AG04449 (cell line): ENCODE measurements at places on chromosomes 6 and 20.

GRCh38 chr6:87092435-87092834 lies 2.5 kb downstream of the CGA start:
- DNase-seq = no peak

DNA sequence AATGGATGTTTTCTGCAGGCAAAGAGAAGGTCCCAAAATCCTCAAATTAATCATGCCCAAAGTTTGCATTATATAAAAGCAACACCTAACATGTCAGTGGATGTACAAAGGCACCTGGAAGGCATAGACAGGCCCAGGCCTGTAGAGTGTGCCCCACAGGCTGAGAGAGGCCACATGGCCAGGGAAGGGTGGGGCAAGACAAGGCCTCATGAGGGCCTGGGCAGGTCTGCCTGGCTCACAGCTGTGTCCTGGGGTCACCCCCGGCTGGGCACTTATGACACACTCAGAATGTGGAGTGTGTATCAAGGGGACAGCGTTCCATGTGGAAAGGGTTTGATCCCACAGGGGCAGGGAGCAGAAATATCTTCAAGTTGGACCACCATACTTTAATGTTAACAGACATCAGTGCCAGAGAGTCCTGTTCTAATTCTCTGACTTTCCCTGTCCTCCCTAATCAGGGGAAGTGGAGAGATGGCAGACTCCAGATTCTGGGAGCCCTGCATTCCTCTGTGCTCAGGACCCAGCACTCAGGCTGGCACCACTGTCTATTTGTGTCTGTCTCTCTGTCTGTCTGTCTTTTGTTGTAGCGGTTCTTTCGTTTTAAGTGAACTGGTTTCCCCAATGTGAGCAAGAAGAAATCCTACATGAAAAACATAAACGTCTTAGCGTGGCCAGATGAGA lies 178.3 kb upstream of the FOXA2 start:
- no peak for DNase-seq

DNA sequence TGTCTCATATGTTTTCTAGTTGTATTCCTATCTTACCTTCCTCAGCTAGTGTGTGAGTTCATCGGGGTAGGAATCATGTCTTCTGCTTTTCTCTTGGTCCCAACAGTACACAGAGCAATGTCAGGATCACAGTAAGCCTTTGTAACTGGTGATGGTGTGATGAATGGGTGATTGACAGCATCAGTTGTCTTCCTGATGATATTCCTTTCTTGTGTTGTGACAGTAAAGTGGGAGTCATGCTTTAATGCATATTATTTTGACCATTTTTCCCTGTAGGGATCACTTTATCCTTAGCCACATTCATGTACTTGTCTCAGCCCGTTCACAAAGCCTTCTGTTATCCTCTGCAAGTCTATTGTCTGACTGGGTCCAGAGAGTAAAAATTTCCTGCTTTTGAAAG lies 501.7 kb downstream of the UTRN start:
- no peak for DNase-seq

GRCh38 chr20:63966172-63966943 lies 3.4 kb downstream of the ZNF512B start:
- DNase-seq = no peak

DNA sequence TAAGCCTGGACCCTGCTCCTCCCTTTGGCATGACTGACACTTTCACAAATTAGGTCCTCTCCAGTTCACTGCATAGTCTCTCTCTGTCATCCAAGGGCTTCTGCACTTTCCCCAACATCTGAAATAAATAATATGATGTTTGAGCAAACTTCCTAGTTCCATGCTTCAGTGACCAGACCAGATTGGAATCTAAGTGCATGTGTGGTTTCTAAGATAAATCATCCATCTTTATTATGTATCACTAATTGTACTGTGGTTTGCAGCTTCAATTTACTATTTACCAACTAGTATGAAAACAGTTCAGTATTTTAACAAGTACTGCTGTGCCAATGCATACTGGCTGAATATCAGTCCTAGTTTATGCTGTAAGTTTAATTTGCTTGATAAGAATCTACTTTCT lies 18.7 kb downstream of the SESN1 start:
- DNase-seq = no peak

DNA sequence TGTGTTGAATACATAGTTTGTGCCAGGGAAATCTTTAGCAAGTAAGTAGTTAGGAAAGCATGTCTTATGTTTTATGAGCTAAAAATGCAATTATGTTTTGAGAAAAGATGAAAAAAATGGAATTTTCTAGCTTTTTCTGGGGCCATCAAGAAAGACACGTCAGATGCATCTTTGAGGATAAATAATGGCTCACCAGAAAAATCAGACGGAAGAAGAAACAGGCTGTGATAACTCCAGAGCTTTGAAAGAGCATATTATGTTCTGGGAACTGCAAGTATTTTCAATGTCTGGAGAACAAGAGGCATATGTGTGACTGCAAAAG lies 173.7 kb downstream of the CLVS2 start:
- DNase-seq = no peak

GRCh38 chr6:63510849-63511248 lies 61.4 kb upstream of the LOC128125822 start:
- no peak for DNase-seq

GRCh38 chr6:96235927-96236326 lies 220.2 kb downstream of the FUT9 start:
- DNase-seq = no peak

DNA sequence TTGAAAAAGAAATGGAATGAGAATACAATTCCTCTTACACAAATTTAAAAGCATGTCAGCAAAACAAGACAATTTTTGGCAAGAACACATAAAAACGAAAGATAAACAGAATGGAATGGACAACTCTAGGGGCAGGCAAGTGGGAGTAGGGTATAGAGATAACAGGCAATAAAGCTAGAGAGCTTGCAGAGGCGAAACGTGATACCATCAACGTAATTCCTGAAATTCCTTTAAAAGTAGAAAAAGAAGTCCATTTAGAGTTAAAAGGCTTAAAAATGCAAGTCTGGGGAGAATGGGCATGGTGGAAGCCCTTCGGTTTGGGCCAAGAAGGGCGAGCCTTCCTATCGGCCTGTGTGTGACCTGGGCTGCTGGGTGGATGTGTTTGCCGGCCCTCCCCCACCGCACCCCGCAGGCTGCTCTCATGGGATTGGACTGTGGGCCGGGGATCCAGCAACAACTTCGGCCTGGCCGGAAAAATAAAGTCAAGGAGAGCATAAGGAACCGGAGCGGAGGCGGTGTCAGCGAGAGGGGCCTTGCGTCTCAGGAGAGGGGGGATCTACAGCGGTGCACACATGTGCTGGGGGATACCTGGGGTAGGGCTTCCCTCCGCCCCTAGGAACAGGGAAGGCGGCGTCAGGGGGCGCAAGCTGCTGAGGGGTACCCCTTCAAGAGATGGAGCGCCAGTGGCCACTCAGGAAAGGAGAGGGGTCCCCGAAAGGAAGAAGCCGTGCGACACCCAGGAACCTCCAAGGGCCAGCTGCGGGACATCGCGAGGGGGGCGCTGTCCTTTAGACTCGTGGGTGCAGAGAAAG lies 4.1 kb downstream of the TMEM239 start:
- DNase-seq = peak; percentile 28

- no peak for DNase-seq
Measured at GRCh38 chr20:32621071-32621890, 36.1 kb upstream of the NOL4L start.

DNA sequence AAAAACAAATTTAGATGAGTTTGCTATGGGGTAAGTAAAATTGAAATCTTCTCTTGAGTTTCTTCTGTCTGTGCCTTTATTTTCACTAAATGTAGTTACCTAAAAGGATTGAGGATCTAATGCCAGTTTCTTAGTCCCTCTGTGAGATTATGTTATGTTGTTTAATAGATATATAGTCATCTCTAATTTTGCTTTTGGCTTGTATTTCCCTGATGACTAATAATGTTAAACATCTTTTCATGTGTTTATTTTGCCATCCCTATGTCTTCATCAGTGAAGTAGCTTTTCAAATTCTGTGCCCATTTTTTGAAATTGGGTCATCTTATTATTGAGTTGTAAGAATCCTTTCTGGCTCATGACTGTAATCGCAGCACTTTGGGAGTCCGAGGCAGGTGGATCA lies 13.7 kb downstream of the QRSL1 start:
- DNase-seq = no peak

DNA sequence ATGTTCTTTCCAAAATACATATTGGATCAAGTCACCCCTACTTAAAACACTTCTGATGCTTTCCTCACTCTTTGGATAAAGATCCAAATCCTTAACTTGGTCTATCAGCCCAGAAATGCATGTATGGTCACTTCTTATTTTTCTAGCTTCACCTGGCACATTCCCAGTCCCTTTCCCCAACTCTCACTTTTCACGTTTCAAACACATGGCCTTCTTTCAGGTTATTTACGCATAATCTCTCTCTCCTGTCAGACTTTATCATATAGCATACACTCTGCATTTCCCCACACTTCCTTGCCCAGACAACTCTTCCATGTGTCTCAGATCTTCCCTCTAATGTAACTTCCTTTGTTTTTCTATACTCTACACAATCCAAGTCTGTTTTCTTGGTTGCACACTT lies 12.8 kb downstream of the PHIP start:
- DNase-seq = no peak

- DNase-seq = no peak
Measured at GRCh38 chr6:148984531-148985056, 237.8 kb downstream of the UST start.
